ENCODE measurements at places on chromosomes 3 and 15.

DNA sequence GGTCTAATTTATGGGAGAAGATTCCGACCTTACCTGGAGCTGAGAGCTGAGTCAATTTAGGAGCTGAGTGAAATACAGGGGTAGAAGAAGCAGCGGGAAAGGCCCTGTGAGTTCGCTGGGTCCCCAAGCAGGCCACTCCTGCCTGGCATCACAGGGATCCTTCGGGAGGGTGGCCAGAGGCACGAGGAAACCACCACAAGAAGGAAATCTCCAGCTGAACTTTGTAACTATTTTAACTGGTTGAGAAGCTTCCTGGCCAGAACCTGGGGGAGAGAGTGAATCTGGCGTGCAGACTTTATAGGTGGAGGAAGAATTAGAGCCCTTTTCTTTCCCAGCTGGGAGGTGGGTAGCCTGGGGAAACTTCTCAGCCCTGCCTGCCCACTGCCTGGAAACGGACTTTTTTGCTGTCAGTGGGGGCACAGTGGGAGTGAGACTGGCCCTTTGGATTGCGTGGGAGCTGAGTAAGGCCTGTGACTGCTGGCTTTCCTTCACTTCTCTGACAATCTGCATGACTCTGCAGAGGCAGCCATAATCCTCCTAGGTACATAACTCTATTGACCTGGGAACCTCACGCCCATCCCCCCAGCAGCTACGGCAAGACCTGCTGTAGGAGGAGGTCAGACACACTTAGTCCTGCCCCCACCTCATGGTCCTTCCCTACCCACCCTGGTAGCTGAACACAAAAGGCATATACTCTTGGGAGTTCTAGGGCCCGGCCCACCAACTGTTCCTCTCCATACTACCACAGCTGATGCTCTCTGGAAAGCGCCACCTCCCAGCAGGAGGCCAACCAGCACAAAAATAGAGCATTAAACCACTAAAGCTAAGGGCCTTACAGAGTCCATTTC lies 340.7 kb downstream of the CNTN3 start:
- DNase-seq = no peak

DNA sequence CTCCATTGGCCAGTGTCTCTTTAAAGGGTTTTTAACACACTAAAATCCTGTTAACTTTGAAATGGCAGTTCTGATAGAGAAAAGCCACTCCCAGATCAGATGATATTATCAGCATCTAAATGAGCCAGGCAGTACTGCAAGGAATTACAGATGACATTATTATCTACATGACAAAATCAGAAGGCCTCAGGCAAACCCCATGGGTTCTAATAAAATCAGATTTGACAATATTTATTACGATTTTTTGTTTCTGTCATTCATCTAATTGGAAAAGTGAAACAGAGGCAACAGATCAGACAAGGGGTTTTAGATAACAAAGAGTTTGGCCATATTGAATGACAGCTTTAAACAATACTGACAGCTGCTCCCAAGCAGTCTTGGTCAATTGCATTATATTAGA lies 112.7 kb downstream of the FEZF2 start:
- DNase-seq = no peak

GRCh38 chr3:167886690-167887089 lies 151.2 kb downstream of the SERPINI1 start:
- no peak for DNase-seq

DNA sequence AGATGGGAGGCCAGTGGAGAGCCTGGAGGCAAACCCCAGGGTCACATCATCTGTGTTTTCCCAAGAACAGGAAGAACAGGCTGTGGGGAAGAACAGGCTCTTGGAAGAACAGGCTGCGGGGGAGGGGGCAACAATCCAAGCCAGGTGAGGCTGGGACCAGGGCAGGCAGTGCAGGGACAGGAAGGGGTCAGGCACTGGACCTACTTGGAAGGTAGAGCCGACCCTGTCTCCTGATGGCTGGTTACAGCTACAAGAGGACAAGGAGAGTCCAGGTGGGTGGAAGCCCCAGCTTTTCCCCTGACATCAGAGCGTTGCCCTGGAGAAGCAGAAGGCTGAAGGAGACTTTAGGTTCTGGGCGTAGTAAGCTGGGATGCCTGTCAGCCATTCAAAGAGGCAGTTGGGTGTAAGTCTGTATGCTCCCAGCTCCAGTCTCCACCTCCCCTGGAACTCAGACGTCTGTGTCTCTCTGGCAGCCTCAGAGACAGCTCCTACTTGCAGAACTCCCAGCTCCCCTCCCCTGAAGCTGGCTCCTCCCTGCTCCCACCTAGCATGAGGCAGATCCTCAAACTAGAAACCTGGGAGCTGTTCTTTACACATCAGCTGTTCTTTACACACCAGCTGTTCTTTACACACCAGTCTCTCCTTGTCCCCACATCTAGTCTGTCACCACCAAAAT lies 130.9 kb downstream of the DNAJB8 start:
- no peak for DNase-seq

GRCh38 chr3:178505832-178506231 lies 30.4 kb upstream of the KCNMB2 start:
- no peak for DNase-seq

- DNase-seq = no peak
Measured at GRCh38 chr15:69025320-69025719, 10.8 kb downstream of the NOX5 start.

DNA sequence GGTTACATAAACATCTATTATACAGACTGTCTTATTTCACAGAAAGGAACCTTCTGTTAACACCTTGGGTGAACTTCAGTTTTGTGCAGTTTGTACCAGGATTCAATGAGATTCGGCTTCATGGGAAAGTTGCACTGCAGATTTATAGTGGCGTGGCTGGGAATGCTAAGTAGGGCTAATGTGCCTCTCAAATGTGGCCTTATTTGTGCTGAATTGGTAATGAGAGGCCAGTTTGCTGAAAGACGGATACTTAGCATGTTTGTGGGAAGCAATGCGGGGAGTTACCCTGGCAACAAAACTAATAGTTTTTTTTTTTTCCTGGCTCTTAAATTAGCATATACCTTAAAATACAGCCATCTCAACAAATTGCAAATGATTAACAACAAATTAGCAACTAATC lies 28.6 kb upstream of the CEMIP start:
- DNase-seq = no peak

DNA sequence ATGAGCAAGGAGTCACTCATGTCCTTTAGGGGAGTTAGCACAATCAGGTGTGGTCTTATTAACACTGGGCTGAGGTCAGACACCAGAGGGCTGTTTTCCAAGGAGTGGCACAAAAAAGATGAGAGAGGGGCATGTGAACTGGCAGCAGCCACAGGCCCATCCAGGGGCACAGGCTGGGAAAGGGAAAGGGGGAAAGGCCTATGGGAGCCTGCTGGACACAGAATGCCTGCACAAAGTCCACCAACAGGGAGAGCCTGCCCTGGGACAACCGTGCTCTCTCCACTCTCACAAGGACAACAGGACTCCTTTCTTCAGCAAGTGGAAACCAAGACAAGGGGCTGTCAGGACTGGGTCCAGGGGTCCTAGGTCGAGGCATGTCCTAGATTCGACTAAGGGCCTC lies 109.6 kb downstream of the ADCY5 start:
- DNase-seq = no peak

DNA sequence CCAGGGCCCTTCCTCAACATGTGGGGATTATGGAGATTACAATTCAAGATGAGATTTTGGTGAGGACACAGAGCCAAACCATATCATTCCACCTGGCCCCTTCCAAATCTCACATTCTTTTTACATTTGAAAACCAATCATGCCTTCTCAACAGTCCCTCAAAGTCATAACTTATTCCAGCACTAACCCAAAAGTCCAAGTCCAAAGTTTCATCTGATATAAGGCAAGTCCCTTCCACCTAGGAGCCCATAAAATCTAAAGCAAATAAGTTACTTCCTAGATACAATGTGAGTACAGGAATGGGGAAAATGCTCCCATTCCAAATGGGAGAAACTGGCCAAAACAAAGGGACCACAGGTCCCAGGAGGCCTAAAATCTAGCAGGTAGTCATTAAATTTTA lies 309.5 kb upstream of the SLITRK3 start:
- DNase-seq = no peak

DNA sequence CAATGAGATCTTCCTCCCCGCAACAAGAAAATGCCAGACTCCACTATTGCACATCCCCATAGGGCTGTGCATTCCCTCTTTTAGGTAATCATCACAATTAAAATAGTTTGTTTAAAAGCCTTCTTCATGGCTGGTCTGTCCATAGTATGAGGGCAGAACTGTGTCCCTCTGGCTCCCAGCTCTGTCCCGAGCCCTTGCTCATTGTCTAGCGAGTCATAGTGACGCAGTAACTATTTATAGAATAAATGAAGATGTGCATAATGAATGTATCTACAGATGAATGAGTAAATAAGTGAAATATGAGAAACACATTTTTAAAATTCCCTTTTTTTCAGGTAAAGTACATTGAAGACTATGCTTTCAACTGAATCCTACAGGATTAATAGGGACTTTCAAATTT lies 128.4 kb upstream of the TMC3 start:
- no peak for DNase-seq

DNA sequence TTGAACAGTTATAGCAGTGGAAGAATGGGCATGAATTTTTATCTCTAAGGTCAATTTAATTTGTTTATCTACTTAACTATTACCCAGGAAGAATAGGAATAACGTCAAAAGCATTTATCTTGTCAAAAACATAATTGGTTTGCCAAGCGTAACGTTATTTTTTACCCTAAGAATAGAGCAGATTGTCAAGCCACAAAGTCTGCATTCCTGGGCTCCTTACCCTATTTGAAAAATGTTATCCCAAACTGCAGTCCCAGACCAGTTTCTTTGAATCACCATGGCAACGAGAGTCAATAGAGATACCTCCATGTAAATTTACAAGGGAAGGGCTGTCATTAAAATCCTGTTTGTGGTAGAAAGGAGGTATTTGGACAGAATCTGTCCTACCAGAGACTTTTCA lies 61.1 kb downstream of the CPNE4 start:
- no peak for DNase-seq

DNA sequence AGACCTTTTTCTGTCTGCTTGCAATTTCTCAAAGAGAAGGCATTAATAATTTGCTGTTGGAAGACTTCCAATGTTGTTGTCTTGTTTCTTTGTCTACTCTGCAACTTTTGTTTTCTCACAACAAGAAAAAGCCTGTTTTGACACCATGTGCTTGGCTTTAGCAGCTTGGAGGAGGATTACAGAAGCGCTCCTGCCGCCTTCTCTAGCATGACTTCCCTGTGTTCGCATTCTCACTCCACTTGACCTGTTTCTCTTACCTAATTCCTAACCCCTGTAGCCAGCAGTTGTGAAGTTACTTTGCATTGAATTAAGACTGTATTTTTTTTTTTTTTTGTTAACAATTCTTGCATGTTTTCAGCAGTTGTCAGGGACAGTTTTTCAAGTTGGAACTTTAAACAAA lies 235.3 kb upstream of the GOLIM4 start:
- DNase-seq = no peak

GRCh38 chr3:10474847-10475246 lies 30.5 kb downstream of the ATP2B2 start:
- no peak for DNase-seq

- no peak for DNase-seq
Measured at GRCh38 chr15:35738370-35738769, 192.4 kb upstream of the DPH6 start.

DNA sequence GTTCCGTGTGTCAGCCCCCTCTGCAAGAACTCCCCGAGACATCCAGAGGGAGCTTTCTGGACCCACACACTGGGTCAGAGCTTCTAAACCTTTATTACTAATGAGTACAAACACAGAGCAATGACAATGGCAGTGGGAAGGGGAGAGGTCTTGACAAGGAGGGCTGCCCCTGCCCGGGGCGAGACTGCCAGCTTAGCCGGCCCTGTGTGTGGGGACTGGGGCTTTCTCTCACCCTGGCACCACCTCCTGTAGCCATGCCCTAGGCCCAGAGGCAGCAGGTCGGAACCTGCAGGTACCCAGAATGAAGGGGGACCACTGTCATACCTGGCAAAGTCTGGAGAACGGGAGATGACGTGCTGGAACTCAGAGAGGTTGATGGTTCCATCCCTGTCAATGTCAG lies 3.1 kb downstream of the CIB1 start:
- no peak for DNase-seq

- DNase-seq = peak; percentile 53
Measured at GRCh38 chr3:129605922-129606635, 397 bp downstream of the PLXND1 start.

GRCh38 chr3:67648701-67649100 lies 5.7 kb downstream of the SUCLG2 start:
- no peak for DNase-seq

DNA sequence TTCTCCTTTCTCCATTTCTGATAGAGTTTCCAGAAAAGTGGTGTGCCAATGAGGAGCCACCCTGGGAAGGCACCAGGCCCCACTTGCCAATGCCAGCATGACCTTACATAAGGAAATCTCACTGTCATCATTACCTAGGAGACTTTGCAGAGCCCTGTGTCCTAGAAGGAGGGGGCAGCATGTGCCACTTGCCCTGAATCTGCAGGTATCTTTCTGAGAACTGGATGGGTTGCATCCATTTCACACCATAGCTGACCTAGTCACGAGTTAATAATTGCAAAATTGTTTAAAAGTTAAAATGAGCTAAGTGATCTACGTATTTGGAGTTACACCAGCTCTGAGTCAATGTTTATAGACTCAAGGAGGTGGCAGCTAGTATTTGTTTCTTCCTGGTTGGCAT lies 14.3 kb downstream of the CA12 start:
- no peak for DNase-seq

- peak; percentile 27 for DNase-seq
Measured at GRCh38 chr3:30349507-30349906, 256.9 kb upstream of the TGFBR2 start.

- DNase-seq = peak; percentile 76
Measured at GRCh38 chr15:85706779-85707518, 87.8 kb downstream of the KLHL25 start.

- DNase-seq = no peak
Measured at GRCh38 chr3:151425627-151426340, 35.1 kb downstream of the IGSF10 start.

DNA sequence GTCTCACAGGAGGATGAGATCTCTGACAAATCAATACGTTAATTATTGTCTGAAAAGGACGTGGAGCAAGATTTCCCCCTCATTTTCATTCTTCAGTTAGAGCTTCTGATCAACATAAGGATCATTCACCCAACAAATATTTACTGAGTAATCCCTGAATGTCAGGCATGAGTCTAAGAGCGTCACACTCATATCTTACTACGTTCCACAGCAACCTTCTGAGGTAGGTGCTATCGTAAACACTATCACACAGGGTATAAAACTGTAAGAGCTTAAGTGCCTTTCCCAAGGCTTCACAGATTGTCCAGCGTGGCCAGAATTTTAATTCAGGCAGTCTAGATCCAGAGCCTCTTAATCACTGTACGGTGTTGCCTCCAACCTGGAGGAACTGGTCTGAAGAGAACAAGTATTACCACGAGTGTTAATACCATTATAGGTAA lies 10.6 kb upstream of the TM4SF1 start:
- no peak for DNase-seq

Data from KBM-7 (cell line).